CD4-positive, alpha-beta T cell treated with Interleukin-17A for 4 hours (primary cell): ENCODE measurements at places on chromosomes 6 and 20.

DNA sequence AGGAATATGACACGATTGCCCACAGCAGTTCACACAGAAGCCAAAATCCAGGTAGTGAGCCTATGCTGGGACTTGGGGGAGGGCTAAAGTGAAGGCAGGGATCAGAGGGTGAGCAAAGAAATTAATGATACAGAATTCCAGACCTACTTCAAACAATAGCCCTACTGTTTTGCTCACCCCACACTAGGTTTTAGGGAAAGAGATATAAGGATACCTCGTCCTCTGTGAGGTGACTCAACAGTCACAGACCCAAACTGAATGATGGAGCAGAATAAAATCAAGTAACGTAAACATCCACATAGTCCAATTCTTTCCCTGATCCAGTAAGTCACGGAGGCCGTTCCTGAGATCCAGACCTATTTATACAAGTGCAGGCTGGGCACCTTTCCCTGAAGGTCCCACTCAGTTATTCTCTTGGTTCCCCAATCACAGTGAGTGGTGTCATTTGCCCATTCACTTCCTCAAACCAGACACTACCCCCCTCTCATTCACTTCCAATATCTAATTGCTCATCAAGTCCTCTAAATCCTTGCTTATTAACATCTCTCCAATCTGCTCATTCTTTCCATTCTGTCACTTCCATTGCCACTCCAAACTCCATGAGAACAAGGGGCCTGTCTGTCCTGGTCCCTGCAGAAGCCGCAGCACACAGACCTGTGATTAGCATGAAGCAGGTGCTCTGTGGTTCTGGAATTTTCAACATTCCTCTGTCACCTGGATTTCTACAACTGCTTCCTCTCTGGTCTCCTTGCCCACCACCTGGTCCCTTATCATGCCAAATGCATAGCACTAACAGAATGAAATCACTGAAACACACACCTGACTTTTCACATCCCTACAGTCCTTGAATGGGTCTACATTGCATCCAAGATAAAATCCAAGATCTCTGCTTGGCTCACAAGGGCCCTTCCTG is 55.9 kb downstream of the ATXN1 start:
- DNase-seq: no peak

DNA sequence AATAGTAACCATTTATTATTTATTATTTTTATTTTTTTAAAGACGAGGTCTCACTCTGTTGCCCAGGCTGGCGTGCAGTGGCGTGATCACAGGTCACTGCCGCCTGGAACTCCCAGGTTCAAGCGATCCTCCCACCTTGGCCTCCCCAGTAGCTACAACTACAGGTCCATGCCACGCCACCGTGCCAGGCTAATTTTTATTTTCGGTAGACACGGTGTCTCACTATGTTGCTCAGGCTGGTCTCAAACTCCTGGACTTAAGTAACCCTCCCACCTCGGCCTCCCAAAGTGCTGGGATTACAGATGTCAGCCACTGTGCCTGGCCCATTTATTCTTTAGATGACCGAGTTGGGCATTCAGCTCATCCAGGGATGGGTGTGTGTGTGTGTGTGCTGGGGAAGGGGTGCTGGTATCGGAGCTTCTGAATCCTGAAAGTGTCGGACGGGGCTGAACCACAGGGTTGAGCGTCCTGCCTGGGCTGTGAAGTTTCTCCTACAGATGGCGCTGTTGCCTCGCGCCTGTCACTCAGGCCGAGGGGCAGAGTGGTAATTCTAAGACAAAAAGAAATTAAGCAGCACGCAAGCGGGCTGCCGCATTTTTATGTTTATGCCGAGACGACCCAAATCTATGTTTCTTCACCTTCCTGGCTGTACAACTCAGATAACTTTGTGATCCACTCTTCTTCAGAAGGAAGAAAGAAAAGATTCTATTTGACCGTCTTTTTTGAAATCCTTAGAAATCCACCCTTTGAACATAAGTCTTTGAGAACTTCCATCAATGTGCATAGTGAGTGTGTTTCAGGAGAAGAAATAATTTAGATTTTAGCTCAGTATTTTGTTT is 252.8 kb downstream of the CDH26 start:
- peak; percentile 65 for DNase-seq

- no peak for DNase-seq
Measured at GRCh38 chr20:61991476-61991875, 74.2 kb downstream of the TAF4 start.

GRCh38 chr6:48766349-48766748 is 655.4 kb upstream of the PTCHD4 start:
- no peak for DNase-seq

DNA sequence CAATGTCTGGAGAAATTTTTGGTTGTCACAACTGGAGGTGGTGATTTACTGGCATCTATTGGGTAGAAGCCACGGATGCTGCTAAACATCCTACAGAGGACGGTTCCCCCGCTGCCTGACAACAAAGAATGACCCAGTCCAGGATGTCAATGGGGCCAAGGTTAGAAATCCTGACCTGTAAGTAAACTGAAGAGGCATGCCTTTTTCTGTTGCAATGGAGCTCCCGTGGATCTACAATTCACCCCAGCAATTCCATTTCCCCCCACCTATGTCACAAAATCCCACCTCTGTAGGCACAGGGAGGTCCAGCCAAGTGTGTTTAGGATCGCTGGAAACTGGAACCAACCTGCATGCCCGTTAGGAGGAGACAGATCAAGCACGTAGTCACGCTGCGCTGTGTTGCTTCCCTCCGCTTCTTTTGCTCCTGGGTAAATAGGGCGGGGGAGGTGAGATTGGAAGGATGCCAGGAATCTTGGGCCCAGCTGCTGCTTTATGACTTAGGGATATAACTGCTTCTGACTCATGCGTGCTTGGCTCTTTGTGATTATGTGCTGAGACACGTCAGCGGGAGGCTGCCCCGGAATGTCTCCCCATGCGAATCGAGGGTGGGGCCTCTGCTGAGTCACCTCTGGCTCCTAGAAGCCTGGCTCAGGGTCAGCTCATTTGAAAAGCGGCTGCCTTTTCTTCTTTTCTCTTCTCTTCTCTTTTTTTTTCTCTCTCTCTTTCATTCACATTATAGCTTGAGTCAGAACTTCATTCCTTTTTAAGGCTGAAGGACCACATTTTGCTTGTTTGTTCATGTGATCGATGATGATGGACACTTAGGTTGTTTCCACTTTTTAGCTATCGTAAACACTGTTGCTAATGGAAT is 12.4 kb upstream of the PEDS1 start:
- DNase-seq: peak; percentile 92

GRCh38 chr20:47421076-47421475 is 64.6 kb upstream of the ZMYND8 start:
- DNase-seq: no peak

- no peak for DNase-seq
Measured at GRCh38 chr6:18920701-18921100, 533.6 kb downstream of the RNF144B start.
